ENCODE measurements at places on chromosomes 12 and 14.

DNA sequence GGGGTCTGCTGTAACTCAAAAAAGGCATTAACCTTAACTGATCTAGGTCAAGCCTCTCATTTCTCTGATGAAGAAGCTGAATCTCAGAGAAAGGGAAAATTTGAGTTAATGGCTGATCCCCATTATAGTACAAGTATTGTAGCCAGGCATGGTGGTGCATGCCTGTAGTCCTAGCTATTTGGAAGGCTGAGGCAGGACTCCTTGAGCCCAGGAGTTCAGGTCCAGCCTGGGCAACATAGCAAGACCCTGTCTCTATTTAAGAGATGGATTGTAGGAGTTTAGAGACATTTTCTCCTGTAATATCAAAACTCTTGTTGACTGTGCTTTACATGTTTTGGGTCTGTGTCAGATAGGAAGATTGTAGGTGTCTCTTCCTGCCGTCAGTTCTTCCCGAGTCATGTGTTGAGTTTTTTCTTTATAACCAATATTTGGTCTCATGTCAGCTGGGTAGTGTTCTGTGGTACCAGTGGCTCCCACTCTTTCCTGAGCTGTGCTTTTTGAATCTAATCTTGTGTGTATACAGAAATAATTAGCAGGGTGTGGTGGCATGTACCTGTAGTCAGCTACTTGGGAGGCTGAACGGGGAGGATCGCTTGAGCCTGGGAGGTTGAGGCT lies 8.6 kb downstream of the COPZ1 start:
- DNase-seq: no peak

- peak; percentile 64 for DNase-seq
Measured at GRCh38 chr14:49962621-49963020, 69.7 kb downstream of the ARF6 start.

DNA sequence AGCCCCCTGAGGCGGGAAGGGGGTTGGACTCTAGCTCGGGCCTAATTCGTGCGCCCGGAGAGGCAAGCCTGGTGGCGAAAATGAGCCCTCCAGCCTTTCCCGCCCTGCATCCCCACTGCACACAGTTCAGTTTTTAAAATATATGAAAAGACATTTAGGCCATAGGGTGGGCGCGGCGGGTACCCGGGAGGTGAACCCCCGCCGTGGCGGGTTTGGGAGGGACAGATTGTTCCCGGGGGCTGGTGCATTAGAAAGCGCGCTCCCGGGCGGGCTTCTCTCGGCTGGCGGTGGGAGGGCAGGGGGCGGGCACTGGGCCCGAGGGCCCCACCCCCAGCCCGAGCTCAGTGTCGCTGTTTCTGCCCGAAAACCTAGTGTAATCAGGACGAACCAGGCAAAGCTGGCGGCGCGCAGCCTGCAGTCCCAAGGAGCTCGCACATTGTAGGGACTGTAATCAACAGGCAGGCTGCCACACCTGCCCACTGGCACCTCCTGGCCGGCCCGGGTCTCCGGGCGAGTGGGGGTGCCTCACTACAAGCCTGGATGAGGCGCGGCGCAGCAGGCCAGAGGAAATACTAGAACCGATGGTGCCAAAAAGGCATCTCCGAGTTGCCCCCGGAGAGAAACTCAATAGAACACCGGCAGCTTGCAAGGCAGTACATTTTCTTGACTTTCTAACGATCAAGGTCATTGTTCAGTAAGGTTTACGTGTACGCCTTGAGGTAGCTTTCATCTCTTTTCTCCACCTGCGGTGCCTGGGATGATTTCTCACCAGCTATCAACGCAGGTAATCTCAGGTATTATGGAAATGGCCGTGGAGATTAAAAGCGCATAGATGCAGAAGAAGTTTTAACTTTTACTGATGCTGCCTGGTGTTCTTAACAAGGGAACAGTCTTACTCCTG lies 764 bp upstream of the SPTB start:
- no peak for DNase-seq

- DNase-seq: no peak
Measured at GRCh38 chr14:100448376-100448775, 125.2 kb downstream of the SLC25A47 start.

- peak; percentile 15 for DNase-seq
Measured at GRCh38 chr12:32400114-32400672, 835 bp downstream of the FGD4 start.

DNA sequence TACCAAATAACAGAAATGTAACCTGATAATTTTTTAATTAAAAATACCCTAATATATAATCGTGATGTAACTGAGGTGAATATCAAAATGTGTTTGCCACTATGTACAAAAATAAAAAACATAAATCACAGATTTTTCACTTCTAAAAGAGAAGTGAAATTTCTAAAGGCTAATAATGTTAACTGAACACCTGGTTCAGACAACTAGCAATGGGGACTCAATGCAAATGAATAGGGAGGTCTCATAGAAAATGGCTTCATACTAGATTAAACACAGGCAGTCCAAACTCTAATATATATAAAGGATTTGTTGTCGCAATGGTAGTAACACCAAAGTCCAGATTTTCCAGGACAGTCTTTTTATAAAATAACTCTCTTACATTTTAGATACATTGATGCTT lies 365.4 kb upstream of the ATP2B1 start:
- DNase-seq: no peak

- DNase-seq: no peak
Measured at GRCh38 chr14:57029620-57030253, 219.5 kb upstream of the OTX2 start.

DNA sequence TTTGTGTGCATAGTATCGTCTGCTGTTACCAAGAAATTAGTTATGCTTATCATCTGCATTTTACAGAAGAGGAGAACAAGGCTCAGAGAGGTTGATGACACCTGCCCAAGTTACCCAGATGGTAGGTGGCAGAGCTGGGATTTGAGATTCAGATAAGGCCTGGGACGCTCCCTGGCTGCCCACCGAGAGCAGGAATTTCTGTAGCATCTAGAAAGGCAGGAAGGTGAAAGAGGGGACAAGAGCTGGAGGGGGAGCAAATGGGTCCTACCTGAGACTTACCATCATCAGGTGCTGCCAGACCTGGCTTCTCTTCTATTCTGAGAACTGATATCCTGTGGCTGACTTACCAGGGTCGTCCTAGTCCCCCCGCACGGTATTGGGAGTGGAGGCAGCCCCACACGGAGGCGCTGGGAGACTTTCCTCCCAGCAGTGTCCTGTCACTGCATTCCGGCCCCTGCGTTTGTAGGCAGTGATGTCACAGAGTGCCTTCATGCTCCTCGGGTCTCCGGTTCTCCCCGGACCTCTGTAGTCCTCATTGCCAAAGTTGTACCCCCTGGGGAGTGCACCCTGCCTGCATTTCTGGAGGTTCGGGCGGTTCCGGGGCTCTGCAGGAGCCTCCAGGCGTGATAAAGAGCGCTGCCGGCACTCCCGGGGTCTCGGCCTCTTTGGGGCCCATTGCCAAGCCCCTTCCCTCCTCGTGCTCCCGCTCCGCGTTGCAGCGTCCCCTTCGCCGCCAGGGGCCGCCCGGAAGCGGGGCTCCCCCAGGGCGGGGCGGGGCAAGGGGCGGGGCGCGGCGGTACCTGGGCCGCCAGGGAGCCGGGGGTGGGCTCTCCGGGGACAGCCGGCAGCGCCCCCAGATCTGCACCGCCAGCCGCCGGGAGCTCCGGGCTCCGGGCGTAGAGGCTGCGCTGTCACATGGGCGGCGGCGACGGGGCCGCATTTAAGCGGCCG lies at the start of gene CABP1:
Gene CABP1, plus strand, starts transcription at position 856 of the 951 bp plus-strand sequence. Its CDS starts 60 bp downstream, at position 916.
- DNase-seq: no peak

GRCh38 chr12:80101126-80101525 lies 1.8 kb downstream of the OTOGL start:
- peak; percentile 57 for DNase-seq

- DNase-seq: no peak
Measured at GRCh38 chr14:97381309-97381708, 584.1 kb downstream of the VRK1 start.

DNA sequence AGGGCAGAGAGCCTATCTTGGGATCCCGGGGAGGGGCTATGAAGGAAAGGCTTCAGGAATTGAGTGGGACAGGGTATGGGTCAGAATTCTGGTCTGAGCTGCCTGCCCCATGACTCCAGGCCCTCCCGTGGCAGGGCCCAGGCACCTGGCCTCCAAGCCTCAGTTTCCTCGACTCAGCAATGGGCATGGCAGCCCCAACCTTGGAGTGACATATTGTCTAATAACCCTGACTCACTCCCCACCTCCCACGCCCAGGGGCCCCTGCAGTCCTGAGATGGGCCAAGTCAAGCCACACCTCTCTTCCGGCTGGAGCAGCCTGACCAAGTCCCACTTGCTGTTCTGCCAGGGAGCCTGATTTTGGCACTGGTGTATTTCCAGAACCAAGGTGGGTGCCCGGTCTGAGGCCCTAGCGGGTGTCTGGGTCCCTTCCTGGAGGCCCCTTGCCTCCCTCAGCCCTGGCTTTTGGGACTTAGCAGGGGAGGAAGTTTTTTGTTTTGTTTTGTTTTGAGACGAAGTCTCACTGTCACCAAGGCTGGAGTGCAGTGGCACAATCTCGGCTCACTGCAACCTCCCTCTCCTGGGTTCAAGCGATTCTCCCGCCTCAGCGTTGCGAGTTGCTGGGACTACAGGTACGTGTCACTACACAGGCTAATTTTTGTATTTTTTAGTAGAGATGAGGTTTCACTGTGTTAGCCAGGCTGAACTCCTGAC lies 40.3 kb upstream of the RCOR1 start:
- no peak for DNase-seq

DNA sequence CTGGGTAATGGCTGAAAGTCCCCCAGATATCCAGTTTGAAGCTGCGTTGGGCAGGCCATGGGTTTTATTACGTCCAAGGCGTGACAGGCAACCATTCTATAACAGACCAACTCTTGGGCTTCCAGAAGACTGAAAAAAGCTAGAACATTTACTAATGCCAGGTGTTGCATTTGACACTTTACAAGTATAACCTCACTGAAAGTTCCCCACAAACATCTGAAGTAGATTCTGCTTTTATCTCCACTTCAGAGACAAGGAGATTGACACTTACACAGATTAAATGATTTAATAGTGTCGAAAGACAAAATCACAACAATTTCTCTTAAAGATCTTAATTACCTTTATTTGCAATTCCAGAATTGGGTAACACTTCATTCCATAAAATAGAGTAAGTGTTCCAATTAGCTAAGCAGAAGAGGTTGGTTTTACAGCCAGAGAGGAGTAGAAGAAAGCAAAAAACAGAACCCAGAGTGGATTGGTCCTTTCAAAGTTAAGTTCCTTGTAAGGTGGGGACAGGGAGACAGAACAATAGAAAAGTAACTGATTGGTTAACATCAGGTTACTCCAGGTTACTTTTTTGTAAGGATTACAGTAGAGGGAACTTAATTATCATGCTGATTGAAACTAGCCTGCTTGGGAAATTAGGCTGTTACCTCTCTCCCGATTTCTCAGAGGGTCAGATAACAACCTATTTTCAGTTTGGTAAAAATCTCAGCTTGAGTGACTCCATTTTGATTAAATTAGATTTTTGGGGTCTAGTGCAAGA lies 11.3 kb downstream of the SOCS2 start:
- no peak for DNase-seq

All from kidney glomerular epithelial cell (primary cell).